NCI-H1417 (cell line): ENCODE measurements at places on chromosomes 5 and 9.

DNA sequence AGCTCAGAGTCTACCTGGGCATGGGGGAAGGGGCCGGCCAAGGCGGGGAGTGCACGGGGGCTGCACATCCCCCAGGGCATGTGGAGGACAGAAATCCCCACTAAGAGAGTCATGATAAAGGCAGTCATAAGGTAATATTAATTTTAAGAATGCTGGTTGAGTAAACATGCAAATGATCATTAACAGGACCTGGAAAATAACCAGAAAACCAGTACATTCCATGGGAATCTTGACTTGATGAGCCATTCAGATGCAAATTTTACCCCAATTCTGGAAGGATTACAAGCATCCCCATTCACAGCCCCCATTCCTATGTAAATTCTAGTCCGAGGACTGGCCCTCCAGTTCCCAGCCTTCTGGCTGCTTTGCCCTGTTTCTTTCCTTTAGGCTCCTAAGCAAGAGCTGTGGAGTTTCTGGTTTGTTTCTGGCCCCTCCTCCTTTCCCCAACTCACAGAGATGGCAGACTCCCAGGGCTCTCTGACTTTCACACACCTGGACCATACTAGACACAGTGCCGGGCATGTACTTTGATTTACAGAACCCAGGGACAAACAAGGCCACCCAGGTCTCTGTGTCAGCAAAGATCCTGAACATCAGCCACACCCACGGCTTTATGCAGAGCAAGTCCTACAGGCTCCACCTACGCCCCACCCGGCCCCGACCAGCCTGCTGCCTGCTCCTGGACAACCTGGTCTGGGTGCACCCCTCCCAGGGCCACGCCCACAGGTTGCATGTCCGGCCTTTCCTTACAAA is 62.7 kb downstream of the SEMA4D start:
- DNase-seq, result peak; percentile 53

DNA sequence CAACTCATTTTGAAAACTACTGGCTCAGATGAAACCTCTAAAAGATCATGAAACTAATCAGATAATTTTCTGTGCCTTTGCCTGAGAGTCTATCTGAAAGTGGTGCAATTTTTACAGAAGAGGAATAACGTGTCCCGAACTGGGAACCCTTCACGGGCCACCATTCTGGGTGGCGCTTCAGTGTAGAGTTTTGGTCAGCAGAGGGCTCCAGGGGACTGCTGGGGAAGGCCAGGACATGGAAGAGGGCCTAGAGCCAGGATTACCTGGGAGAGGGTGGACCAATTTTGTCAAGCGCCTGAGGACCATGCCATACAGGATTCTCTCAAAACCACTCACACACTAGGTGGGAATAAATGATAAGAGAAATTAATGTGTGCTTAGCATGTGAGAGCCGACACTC is 49.7 kb upstream of the PLEKHG4B start:
- DNase-seq, result no peak

DNA sequence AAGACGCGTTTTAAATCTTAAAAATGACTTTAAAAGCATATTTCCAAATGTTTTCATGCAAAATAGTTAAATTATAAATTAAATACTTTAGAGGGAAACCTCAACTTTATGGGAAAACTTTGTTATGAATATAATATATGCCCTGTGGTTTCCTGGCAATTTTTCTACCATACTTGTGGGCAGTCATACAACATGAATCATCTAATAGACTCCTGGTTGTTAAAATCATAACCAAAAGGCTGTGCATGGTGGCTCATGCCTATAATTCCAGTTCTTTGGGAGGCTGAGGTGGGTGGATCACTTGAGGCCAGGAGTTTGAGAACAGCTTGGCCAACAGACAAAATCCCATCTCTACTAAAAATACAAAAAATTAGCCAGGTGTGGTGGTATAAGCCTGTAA is 18.2 kb downstream of the ATP10B start:
- no peak for DNase-seq

DNA sequence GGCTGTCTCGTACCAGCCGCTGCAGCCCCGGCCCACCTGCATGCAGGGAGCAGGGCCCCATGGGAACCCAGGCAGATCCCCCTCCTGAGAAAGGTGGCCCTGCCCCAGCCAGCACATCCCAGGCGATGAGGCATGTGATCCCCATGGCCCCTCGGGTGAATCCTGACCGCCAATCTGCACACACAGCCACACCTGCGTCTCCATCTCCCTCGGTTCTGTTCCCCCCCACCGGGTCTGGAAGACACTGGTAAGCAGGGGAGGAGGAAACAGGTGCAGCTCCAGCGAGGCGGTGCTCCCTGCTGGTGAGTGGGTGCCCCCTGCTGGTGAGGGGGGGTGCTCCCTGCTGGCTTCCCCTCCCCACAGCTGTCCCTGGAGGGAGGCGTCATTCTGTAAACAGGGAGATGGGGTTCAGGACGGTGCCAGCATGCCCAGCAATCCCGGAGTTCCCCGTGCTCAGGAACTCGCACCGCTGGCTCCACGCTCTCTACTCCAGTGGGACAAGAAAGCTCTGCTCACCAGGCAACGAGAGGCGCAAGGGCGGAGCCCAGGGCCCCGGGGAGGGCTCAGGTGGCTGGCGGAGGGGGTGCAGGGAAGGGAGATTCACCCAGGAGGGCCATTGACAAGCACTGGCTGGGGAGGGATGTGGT is 28.4 kb upstream of the SLC12A7 start:
- DNase-seq, result peak; percentile 84

- no peak for DNase-seq
These were observed 7.4 kb downstream of the C5orf46 start for GRCh38 chr5:147898875-147899401.

DNA sequence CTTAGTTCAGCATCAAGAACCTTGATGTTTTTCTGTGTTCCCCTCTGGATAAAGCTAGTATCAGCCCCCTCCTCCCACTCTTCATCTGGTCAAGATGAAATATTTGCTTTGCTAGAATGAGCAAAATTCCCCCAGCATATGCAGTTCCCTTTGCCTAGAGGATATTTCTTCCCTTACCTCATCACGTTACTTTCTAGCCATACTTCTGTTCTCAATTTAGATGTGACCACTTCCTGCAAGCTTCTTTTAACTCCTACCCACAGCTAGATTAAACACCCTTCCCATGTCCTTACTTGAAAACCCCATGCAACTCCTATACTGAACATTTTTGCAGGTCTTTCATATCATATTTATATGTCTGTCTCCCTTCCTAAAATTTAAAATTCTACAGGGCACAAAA is 178.9 kb upstream of the TUSC1 start:
- no peak for DNase-seq
